Anterior cingulate cortex (tissue), 58 donors: ENCODE measurements at places on chromosomes 5 and 9.
A peak's percentile ranks its signal among the peaks of the same experiment; 100 is the strongest.

- DNase-seq: no peak
Measured at GRCh38 chr9:114680259-114681001, 1.6 kb downstream of the TEX48 start.

DNA sequence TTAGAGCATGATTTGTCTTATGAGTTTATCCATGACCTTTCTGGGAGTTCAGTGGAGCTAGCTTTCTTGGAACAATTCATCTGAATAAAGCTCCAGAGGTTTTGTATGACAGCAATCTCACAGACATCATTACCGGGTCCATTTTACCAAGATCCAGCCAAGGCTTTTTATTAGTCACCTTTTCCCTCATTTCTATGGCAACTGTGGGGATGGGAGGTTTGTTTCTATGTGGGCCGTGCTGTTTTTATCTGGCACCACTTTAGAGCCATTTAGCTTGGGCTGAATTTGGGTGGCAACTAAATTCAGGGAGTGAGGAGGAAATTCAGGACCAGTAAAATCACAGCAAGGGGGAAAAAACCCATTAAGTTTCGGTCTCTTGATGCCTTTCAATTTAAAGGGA is 245.7 kb downstream of the NSG2 start:
- no peak for DNase-seq

DNA sequence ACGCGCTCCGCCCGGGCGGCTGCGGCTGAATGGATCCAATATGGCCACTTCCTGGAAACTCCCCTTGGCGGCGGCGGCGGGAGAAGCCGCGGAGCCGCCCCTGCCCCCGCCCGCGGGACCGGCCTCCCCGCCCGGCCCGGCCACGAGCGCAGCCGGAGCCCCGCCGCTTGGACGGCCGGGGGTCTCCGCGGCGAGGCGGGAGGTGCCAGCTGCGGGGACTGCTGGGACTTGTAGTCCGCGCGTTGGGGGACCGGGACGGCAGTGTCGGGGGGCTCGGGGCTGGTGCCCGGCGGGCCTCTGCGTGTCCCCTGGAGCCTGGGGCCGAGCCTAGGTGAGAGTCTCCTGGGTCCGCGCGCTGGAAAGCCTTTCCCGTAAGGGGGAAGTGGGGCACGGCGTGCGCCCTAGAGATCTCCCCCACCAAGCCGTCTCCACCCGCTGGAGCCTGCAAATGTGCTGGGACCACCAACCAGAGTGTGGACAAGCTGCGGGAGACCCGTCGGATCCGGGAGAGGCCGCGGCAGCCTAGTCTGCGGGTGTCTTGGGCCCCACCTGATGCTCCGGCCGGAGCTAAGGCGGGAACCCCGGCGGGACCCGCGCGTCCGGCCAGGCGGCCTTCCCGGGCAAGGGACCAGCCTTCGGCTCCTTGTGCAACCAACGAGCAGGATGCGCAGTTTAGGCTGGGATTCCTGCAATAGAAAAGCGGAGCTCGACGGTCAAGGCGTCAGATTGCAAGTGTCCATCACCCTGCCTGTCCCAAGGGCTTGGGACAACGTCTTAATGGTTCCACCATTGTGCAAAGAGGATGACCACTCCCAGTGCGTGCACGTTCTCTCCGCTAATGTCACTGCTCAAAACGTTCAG is at the start of gene SEPTIN8:
TSS of gene SEPTIN8 (minus strand) at position 31 of the 861 bp plus-strand sequence. CDS start 102 bp downstream, outside the sequence.
- DNase-seq: no peak

GRCh38 chr9:76701441-76702039 is 62.7 kb upstream of the PCA3 start:
- DNase-seq: no peak

GRCh38 chr5:124522992-124523391 is 223.4 kb downstream of the ZNF608 start:
- no peak for DNase-seq

DNA sequence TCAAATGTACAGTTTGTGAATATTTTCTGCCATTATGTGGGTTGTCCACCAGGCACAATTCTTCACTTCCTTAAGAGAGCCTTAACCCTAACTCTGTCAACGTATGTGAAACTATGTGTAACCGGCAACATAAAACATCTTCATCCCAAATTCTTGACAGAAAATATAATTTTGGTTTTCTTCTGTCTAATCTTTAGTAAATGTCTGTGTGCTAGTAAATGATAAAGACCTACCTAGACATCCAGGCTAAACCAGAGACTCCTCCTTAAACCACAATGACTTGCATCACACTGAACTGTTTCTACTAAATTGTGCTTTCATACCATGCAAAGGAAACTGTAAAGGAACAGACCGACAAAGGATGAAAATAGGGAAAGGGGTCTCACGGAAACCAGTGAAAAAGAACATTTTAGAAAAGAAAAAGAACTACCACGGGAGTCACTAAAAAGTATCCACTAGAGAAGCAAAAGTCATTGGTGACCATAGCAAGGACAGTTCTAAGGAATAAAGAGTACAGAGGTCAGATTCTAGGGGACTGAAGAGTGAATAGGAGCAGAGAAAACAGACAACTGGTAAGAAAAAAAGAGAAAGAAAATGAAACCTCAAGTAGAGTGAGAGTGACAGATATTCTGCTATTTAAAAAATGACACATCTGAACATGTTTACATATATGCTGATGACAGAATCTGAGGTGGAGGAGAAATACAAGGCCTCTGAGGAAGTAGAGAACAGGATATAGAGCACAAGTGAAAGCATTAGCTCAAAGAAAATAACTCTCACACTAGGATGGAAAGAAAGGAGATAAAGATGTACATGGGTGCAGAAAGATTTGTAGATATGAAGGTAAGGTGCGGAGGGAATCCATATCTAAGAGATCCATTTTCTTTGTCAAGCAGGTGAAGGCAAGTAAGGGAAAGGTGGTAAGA is 49.4 kb downstream of the FNIP1 start:
- DNase-seq: no peak

GRCh38 chr9:133112663-133113026 is 8.4 kb downstream of the RALGDS start:
- DNase-seq: no peak

GRCh38 chr9:6567140-6567591 is 78.4 kb downstream of the GLDC start:
- DNase-seq: no peak

- no peak for DNase-seq
Measured at GRCh38 chr9:130624154-130624553, 40.2 kb upstream of the PRDM12 start.

DNA sequence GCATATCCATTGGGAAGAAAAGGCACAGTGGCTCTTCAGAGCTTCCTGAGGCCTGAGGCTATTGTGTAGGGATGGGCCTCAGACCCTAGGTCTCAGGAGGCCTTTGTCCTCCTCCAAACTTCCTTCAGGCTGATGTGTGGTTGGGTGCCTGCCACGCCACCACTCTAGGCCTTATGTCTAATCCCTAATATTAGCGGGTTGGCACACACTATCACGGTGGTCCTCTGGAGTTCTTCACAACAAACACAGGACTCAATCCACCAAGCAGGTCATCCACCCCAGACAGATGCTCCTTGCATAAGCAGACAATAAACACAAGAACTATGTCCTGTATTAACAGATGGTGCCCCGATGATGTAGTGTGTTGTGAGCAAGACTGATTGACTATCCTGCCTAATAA is 31.0 kb upstream of the FSTL4 start:
- DNase-seq: no peak

- no peak for DNase-seq
Measured at GRCh38 chr9:74138182-74138581, 359.0 kb upstream of the RORB start.

DNA sequence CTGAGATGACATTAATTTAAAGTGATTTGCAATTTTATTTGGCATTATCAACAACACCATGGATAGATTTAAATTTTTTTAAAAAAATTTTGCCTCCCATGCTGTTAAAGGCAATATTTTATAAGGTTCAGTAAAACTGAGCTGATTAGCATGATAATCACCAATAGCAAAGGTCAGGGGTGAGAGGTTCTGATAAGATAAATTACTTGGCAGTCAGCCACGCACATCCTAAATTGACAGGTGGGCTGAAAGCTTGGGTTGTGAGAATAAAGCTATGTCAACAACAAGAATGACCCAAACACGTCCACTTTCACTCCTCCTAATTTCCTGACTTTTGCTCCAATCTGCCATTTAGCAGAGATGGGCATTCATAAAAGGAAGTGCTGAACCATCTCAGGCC is 127.1 kb downstream of the LHFPL2 start:
- no peak for DNase-seq

DNA sequence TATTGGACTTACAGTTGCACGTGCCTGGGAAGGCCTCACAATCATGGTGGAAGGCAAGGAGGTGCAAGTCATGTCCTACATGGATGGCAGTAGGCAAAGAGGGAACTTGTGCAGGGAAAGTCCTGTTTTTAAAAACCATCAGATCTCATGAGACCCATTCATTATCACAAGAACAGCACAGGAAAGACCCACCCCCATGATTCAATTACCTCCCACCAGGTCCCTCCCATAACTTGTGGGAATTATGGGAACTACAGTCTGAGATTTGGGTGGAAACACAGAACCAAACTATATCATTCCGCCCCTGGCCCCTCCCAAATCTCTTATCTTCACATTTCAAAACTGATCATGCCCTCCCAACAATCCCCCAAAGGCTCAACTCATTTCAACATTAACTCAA is 75.6 kb downstream of the ZFAND5 start:
- no peak for DNase-seq

DNA sequence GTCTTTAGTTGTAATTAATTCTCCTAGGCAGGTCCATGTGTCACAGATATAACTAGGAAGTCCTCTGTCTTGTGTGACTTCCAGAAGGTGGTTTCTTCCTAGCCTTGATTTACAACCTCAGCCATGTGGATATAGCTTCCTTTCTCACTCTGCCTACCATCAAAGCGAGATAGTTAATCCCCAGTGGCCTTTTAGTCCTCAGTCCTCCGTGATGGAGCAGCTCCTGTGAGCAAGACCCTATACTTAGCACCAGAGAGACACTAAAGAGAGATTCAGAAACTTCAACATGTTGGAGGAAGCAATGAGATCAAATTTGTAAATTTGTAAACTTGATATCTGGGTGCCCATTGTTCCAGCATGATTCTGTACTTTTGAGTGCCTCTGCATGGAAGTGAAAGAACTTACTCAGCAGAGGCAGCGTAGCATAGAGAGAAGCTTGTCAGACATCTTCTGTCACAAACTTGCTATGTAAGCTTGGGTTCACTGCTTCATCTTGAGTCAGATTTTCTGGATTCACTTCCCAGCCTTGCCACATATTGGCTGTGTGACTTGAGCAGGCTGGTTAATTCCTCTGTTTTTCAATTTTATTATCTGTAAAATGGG is 170.2 kb upstream of the NR3C1 start:
- no peak for DNase-seq

DNA sequence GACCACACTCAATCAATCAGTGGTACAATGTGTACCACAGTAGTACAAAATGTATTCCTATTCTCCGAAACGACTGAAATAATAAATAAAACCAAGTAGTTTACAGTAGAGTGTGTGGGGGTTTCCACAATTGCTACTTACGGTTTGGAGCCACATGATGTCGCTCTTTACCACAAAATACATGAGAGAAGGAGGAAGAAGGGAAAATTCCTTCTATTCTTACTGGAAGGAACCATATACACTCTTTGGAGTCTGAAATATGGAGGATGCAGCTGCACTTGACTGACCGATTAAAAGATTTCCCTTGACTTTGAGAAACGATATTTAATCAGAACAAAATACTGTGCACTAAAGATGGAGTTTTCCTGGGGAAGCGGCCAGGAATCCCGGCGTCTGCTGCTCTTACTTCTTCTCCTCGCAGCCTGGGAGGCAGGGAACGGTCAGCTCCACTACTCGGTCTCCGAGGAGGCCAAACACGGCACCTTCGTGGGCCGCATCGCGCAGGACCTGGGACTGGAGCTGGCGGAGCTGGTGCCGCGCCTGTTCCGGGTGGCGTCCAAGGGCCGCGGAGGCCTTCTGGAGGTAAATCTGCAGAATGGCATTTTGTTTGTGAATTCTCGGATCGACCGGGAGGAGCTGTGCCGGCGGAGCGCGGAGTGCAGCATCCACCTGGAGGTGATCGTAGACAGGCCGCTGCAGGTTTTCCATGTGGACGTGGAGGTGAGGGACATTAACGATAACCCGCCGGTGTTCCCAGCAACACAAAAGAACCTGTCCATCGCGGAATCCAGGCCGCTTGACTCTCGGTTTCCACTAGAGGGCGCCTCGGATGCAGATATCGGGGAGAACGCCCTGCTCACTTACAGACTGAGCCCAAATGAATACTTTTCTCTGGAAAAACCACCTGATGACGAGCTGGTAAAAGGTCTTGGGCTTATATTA is at the start of gene PCDHA4:
TSS of gene PCDHA4 (plus strand) at position 235 of the 942 bp plus-strand sequence.
- peak; percentile 19 for DNase-seq
